Thymus (tissue), 14 donors: ENCODE measurements at places on chromosomes 2 and 18.

GRCh38 chr2:113283704-113284284 is 5.1 kb upstream of the PAX8 start:
- no peak for DNase-seq

DNA sequence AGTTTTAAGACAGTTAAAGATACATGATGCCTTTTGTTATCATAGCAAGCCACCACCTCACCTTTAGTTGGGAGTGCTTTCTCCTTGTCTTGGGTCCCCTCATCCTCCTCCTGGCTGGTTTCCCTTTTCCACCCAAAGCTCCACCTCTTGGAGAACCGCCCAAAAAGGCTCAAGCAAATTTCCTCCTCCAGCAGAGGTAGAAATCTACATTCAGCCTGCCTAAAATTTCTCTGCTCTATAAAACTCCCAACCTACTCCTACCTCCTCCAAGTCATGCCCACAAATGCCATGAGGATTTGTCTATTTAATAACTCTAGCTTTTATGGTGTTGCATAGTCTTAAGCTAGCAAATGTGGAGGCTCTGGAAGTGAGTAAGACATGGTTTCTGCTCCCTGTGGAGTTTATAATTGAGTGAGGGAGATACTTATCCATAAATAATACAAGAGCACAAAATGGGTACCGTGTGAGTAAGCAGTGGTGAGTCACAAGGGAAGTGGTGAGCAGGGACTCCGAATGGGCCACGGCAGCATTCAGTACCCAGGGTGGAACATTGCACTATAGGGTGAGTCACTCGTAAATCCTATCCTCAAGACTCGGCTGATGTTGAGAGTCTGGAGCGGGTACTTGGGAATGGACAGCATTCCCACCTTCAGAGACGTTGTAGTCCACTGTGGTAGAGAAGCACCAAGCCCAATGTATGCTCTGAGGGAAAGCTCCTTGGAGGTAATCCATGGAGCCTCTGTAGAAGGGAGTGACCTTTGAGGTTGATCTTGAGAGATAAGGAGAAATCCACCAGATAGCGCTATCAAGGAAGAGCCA is 146.3 kb downstream of the RTN4 start:
- DNase-seq: no peak

GRCh38 chr2:240963065-240963867 is 35.2 kb upstream of the SNED1 start:
- no peak for DNase-seq

- no peak for DNase-seq
Measured at GRCh38 chr2:15782009-15782751, 158.2 kb upstream of the MYCN start.

GRCh38 chr2:151614606-151615306 is 119.5 kb downstream of the NEB start:
- DNase-seq: no peak

DNA sequence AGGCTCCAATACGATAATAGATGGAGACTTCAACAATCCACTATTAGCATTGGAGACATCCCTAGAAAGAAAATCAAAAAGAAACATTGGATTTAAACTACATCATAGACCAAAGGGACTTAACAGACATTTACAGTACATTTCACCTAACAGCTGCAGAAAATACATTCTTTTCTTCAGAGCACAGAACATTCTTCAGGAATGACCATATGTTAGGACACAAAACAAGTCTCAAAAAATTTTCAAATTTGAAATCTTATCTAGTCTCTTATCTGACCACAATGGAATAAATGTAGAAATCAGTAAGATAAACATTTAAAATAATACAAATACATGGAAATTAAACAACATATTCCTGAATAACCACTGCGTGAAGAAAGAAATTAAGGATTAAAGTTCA is 68.7 kb downstream of the STRADB start:
- DNase-seq: no peak

- DNase-seq: no peak
Measured at GRCh38 chr2:120611961-120612360, 123.7 kb upstream of the GLI2 start.

GRCh38 chr2:37892436-37893114 is 32.5 kb upstream of the RMDN2 start:
- no peak for DNase-seq

DNA sequence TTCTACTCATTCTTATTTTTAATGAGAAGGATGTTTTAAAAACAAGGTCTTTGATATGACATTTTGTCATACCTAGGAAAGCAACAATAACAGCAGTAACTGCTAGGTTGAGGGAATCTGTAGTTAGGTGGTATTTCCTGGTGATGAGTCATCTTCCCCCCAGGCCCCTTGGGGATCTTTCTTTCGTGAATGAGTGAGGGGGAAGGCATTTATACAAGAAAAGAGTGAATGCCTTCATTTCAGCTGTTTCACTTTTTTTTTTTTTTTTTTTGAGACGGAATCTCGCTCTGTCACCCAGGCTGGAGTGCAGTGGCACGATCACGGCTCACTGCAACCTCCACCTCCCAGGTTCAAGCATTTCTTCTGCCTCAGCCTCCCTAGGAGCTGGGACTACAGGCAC is 108.6 kb downstream of the MAP4K4 start:
- DNase-seq: no peak
